Left forelimb (tissue), 1 donor: ENCODE measurements at places on chromosomes 7 and 10.

DNA sequence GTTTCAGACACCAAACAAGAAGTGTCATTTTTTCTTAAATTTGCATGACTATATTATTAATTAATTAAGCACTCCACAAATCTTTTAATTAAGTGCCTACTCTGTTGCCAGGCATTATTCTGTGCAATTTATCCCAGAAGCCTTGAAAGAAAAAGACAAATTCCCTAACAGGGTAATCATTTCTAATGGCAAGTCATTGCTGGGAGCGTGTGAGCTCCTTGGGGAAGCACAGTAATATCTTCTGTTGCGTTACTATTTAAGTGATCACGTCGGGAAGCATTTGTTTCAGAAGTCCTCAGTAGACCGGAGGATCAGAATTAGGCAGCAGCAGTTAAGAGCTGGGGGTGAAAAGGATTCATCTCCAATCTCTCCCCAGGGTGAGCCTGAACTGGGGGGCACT lies 276.8 kb upstream of the RNF32 start:
- no peak for DNase-seq

DNA sequence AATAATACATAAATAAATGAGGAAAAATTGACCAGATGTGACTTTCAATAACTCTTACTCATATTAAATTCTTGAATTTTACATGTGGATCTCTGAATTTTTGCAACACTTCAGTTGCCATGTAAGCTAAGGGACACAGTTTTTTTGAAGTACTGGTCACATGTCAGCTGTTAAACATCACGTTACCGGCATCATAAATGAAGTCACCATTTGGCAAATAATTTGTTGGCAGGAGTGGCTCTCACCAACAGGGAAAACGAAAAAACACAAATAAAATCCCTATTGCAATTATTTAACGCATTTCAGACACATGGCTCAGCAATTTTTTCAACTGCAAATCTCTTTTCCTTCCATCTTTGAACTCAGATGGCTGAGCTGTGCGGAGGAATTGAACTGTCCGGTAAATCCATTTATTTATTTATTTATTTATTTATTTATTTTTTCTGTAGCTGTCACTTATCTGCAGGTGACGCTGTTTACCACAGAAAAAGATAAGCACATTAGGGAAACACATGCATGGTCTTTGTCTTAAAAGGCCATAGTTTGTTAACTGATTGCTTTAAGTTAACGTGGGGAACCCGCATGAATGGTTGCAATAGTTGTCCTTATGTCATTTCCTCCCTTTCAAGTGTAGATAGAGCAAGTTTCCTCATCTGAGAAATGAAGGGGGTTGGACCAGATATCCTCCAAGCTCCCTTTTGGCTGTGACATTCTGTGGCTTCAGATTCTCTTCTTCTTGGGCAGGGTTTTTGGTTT lies 64.7 kb upstream of the JAZF1 start:
- no peak for DNase-seq

GRCh38 chr7:129285111-129285510 lies 60.3 kb downstream of the AHCYL2 start:
- no peak for DNase-seq

- no peak for DNase-seq
Observed at GRCh38 chr10:96233959-96234358, 37.4 kb downstream of the BLNK start.

GRCh38 chr10:100879741-100880360 lies 32.9 kb upstream of the SLF2 start:
- DNase-seq, result no peak

- no peak for DNase-seq
Observed at GRCh38 chr10:116170815-116171250, 102.2 kb downstream of the GFRA1 start.

GRCh38 chr7:8325067-8325466 lies 63.1 kb upstream of the ICA1 start:
- no peak for DNase-seq

GRCh38 chr10:111954386-111954785 lies 229.2 kb downstream of the GPAM start:
- DNase-seq, result no peak

- peak; percentile 20 for DNase-seq
Observed at GRCh38 chr10:131195116-131195515, 116.4 kb downstream of the TCERG1L start.

DNA sequence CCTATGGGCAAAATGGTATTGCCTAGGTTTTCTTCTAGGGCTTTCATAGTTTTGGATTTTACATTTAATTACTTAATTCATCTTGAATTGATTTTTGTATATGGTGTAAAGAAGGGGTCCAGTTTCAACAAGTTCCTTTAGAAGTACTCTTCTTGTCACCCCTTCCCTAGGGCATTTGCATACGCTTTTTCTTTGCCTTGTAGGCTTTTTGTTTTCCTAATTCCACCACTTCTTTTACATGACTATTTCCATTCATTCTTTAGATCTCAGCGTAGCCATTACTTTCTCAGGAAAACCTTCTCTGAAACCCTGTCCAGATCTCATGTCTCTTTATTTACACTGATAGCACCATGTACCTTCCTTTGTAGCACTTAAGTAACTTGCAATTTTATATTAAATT lies 648.6 kb downstream of the XPNPEP1 start:
- no peak for DNase-seq

GRCh38 chr7:115024276-115024675 lies 102.4 kb downstream of the MDFIC start:
- no peak for DNase-seq

DNA sequence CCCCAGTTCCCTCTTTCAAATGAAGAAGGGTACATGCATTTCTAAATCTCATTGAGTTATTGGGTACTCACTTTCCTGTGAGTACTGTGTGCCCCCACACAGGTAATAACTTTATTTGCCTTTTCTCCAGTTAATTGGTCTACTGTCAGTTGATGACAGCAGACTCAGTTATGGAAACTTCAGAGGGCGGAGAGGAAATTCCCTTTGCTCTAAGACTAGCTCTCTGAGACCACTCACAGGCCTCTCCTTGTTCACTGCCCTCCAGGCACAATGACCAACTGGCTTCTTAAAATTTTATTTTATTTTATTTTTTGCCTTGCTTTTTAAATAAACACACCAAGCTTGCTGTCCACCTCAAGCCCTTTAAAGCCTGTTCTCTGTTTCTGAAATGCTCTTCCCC lies 235.8 kb upstream of the AOAH start:
- DNase-seq, result no peak

- DNase-seq, result no peak
Observed at GRCh38 chr7:100166317-100166940, 2.0 kb downstream of the GAL3ST4 start.

DNA sequence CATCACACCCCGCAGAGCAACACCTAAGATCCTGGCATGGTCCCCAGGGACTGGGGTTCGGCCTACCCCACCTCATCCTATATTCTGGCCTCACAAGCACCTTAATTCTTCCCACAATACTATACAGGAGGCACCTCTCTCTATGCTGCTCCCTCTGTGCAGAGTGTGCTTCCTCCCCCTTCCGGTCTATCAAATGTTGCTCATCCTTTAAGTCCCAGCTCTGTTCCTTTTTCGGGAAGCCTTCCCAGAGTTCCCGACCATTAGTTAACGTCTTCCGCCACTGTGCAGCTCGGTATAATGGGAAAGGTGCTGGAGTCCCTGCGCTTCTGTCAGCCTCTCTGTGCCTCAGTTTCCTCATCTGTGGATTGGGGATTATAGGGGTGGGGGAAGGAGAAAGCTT lies 21.8 kb downstream of the PALD1 start:
- DNase-seq, result no peak

- peak; percentile 91 for DNase-seq
Observed at GRCh38 chr7:74206589-74207120, 3.2 kb upstream of the LAT2 start.

DNA sequence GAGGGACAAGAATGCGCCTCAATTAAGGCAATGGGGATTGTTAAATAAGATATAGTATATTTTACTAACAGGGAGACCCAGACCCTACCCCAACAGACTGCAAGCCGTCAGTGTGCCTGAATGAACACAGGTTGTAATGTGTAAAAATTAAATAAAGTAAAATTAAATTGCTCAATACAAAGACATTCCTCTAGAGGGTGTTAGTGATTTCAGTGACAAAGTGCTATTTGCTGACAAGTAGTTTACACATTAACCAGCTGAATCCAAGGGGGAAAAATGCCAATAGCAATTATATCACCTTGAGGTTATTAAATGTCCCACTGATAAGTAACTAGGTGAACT lies 110.5 kb downstream of the EBF3 start:
- peak; percentile 20 for DNase-seq

DNA sequence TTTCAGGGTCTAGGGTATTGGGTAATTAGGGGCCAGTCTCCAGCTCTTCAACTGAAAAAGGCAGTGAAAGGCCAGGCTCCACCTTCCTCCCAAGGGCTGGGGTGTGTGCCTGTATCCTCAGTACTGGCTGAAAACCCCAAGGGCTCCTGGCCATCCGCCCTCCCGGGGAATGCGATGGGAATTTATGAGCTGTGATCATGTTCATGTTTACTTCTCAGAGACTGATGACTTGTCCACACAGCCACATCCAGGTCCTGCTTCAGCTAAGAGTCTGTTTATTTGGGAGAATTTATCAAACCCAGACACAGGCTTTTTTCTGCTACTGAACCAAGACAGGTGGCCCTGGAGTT lies 91.7 kb downstream of the CCDC3 start:
- no peak for DNase-seq

GRCh38 chr10:115979576-115979975 lies 293.4 kb downstream of the GFRA1 start:
- peak; percentile 34 for DNase-seq

- no peak for DNase-seq
Observed at GRCh38 chr7:104206841-104207240, 972 bp downstream of the ORC5 start.

GRCh38 chr7:77570330-77571011 lies 33.4 kb downstream of the PTPN12 start:
- no peak for DNase-seq

- no peak for DNase-seq
Observed at GRCh38 chr7:19852192-19852591, 78.8 kb upstream of the TMEM196 start.

GRCh38 chr10:113493195-113493594 lies 59.7 kb upstream of the HABP2 start:
- no peak for DNase-seq

DNA sequence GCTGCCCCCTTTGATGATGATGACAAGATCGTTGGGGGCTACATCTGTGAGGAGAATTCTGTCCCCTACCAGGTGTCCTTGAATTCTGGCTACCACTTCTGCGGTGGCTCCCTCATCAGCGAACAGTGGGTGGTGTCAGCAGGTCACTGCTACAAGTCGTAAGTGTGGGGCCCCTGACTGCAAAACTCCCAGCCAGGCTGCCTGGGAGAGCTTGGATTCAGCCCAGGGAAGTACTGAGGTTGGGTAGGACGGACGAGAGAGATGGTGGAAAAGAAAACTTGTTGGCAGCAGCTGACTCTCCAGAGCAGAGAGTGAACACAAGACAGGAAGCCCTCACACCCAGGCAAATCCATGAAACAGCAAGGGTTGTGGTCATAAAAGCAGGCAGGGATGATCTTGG lies 1.3 kb downstream of the PRSS2 start:
- DNase-seq, result no peak

DNA sequence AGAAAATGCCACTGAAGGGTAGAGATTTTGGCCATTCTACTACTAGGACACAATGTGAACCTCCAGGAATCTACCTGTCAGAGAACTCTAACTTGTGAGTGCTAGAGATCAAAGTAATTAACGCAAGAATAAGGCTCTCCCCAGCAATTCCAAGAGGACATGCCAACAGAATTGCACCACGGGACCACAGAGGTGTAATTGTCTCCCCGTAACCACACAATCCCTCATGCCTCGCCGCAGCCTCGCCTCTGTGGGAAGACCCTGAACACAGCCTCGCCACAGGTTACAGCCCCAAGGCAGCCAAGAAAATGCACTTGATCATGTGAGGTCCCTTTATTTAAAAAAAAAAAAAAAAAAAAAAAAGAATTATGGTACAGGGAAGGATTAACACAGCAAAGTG lies 29.5 kb downstream of the CDCA7L start:
- DNase-seq, result no peak

GRCh38 chr10:11236234-11236633 lies 218.6 kb downstream of the CELF2 start:
- DNase-seq, result no peak

DNA sequence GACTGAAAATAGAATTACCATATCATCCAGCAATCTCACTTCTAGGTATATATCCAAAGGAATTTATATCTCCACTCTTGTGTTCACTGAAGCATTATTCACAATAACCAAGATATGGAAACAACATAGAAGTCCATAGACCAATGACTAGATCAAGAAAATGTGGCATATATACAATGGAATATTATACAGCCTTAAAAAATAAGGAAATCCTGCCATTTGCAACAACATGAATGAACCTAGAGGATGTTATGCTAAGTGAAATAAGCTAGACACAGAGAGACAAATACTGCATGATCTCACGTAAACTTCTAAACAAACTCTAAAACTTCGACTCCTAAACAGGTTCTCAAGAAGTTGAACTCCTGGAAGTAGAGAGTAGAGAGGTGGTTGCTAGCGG lies 254.5 kb downstream of the SKIDA1 start:
- DNase-seq, result no peak

DNA sequence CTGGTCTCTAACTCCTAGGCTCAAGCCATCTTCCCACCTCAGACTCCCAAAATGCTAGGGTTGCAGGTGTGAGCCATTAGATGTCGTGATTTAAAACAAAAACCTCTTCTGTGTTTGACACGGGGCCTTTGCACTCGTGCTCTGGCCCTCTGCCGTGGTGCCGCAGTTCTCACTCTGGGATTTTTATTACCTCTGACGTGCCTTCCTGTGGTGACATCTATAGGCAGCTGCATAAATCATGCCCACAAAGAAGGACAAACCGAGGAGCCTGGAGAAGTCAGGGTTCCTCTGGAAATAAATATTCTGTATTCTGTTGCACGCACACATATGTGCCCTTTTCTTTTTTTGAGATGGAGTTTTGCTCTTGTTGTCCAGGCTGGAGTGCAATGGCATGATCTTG lies 25.9 kb upstream of the OCM start:
- DNase-seq, result no peak

DNA sequence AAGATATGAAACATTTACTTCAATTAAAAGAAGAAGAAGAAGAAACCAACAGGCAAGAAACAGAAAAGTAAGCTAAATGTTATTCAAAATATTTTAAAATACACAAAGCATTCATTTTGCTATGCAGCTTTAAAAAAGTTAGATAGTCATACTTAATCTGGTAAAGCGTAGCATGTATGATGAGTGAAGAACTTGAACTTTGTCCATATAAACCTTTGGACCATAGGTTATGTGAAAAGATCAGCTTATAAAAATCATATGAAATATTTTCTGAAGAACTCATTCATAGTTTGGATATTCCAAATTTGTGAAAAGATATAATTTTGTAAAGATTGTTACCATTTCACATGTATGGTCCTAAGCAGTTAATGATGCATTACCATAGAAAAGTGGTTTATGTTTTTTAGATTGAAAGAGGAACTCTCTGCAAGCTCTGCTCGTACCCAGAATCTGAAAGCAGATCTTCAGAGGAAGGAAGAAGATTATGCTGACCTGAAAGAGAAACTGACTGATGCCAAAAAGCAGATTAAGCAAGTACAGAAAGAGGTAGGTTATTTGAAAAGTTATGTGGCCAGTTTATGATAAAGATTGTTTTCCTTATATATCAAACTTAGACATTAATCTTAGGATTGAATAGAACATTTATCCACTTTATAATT lies 37.3 kb downstream of the KIF20B start:
- DNase-seq, result no peak
